Activated CD8-positive, alpha-beta T cell treated with anti-CD3 and anti-CD28 coated beads for 36 hours (primary cell): ENCODE measurements at places on chromosomes 1 and 21. TPM values are rescaled to one million over a fixed set of nuclear protein-coding genes. Genes with fewer than 3 reads are reported as not detected.

GRCh38 chr1:218383681-218384080 is 38.5 kb downstream of the TGFB2 start:
- DNase-seq = no peak

DNA sequence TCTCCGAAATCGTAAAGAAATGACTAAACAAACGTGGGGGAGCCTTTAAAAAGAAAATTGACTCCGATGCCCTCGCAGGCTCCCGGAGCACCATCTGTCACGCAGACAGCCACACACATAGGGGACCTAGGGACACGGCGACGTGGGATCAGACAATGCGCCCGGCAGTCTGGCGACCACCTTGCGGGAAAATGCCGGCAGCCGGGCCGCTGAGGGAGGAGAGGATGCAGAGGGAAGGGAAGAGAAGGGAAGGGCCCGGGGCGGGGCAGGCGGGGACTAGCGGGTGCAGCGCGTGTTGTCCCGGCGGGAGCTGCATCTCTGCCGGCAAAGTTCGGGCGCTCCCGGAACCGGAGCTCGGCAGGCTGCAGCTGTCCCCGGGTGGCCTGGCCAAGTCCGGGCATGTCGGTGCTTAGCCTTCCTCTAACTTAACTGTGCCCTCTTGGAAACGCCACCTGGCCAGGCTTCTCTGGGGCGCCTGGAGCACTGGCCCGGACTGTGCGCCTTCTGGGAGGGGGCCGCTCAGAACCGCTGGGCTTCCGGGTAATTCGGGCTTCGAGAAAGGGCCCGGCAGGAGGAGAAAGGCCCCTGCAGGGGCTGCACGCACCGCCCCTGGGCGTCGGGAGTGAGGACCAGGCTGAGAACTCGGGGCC is 1.8 kb downstream of the NHLH2 start:
- peak; percentile 7 for DNase-seq

- no peak for DNase-seq
Measured at GRCh38 chr1:77783141-77783540, 3.7 kb downstream of the MIGA1 start.

GRCh38 chr1:51973587-51974474 is 16.7 kb downstream of the RAB3B start:
- no peak for DNase-seq

The C1orf21 gene
- total RNA-seq = 4.6 TPM
